GOT3 (cell line): ENCODE measurements at places on chromosomes 3 and 15.

- no peak for DNase-seq
These were observed 158.8 kb downstream of the SSR3 start for GRCh38 chr3:156395961-156396710.

GRCh38 chr15:69298697-69299441 is at the start of gene PAQR5:
Gene PAQR5, plus strand, starts transcription at chr15:69298912. Its CDS starts 61,169 bp downstream, at chr15:69360081.
- DNase-seq, result no peak

DNA sequence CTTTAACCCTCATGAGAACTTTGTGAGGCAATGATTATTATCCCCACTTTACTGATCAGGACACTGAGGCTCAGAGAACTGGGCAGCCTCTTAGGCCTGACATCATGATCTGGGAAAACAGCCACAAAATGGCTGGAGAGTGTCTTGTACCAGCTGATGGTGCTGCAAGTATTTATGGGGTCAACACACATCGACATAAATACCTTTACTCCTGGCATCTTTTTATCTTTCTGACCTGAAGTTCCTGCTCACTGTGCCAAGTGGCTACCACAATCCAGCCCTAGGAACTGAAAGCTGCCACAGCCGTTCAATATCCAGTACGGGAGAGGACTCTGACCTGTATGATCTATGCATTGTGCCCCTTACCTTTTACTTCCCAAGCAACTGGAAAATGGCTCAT is 29.2 kb upstream of the MUC13 start:
- no peak for DNase-seq

- no peak for DNase-seq
These were observed 13.1 kb downstream of the EXOSC7 start for GRCh38 chr3:44989141-44989540.

- DNase-seq, result no peak
These were observed 1.5 kb upstream of the GPX1 start for GRCh38 chr3:49359623-49360022.

DNA sequence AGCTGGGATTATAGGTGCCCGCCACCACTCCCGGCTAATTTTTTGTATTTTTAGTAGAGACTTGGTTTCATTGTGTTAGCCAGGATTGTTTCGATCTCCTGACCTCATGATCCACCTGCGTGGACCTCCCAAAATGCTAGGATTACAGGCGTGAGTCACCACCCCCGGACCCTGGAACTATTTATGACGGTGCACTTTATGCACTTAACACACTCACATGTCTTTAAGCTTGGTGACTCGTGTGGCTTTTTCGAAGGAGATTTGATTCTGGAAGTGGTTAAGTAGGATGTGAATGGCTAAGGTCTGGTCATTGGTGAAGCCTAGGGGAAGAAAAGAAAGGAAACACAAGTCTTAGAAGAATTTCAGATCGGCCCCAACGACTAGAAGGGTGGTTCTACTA is 20.3 kb downstream of the BBS4 start:
- DNase-seq, result no peak

DNA sequence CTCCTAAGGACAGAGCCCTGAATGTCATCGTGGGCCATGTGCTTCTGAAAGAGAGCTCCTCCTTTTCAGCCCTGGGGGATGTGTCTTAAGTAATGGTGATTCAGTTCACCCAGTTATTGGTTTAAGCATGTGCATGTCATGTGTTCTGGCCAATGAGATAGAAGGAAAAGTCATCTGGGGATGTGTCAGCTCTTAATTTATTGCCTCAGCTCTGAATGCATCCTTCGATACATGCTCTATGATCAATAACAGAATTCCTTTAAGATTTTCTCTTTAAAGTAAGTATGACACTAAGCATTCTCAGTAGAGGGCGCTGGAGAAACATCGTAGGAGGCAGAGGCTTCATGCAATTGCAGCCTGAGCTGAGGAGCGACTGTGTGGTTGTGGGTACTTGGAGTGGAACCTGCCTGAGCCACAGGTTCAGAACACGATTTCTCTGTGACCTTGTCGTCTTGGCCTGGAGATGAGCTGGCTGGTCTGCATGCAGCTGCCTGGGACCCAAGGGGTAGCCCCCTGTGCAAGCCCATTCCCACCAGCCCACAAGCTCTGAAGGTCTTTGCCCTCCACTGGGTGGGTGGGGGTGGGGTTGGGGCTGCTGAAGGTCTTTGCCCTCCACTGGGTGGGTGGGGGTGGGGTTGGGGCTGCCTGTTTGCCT is 69.5 kb downstream of the C3orf38 start:
- DNase-seq, result no peak

DNA sequence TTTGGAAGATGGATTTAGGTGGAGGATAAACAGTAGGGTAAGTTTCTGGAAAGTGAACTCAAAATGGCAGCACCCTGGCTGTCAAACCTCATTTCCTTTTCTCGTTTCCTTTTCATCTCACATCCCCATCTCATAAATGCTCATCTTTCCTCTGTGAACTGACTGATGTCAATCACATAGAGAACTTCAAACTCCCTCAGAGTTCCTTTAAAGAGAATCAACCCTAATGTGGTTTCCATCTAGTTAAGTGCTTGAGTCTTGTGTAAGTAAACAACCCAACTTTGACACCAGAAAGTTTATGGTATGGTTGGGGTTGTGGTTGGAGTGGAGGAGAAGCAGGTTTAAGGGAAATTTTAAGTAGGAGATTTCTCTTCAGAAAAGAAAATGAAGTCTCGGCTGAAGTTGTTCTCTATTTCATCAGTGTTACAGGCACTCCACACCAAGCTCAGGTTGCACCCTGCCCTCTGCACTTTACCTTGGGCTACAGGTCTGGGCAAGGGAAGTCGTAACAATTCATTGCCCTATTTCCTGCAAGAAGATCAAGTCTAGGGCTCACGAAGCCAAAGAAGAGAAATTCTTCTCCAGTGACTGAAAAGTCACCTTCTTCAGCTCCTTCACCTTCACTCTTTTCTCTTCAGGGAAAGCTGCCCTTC is 34.4 kb upstream of the TNIK start:
- DNase-seq, result no peak

- no peak for DNase-seq
These were observed 386.8 kb downstream of the TBC1D5 start for GRCh38 chr3:17355591-17355990.

DNA sequence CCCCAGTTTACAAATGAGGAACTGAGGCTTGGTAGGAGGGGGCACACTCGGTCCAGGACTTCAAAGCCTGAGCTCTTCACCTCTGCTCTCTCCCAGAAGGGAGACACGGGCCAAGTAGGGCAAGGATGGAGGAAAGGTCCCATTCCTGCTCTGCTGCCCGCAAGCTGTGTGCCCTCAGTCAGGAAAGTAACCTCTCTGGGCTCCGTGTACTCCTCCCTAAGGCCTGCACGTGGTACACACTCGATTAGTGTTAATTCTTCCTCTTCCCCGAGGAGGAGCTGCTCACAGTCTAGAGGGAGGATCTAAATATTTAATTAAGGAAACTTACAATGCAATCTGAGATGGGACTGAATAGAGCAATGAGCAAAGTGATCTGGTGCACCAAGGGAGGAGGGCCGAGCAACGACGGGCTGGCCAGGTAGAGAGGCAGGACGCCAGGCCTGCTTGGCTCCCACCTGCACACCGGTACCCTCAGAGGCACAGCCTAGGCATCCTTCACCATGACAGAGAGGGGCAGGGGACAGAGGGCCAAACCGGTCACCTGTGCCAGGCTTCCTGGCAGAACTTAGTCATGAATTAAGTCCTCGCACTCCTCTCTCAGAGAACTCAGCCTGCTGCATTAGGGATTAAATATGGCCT is 47.2 kb upstream of the IQSEC1 start:
- no peak for DNase-seq

DNA sequence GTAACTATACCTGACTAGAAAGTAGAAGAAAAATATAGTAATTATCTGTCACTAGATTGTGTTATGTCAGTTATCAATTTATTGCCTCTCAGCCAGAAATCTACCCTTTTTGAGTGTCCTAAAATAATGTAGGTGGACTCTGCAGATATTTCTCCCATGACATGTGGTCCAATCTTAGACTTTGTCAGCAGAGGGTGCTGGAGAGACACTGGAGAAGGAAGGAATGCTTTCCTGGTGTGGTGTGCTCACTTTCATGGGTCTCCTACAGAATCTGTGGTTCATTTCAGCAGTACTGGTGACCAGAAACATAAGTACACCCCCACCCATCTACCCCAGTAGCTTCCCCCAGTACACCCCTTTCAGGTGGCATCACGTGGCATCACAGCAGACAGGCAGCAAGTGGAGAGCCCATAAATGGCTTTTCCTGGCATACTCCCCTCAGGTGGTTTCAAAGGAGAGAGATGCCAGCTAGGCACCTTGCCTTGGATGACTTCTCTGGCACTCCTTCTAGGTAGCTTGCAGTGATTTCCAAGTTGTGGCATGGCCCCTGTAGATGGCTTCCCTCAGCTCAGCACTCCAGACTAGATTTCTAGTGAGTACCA is 114.7 kb downstream of the GADL1 start:
- no peak for DNase-seq

DNA sequence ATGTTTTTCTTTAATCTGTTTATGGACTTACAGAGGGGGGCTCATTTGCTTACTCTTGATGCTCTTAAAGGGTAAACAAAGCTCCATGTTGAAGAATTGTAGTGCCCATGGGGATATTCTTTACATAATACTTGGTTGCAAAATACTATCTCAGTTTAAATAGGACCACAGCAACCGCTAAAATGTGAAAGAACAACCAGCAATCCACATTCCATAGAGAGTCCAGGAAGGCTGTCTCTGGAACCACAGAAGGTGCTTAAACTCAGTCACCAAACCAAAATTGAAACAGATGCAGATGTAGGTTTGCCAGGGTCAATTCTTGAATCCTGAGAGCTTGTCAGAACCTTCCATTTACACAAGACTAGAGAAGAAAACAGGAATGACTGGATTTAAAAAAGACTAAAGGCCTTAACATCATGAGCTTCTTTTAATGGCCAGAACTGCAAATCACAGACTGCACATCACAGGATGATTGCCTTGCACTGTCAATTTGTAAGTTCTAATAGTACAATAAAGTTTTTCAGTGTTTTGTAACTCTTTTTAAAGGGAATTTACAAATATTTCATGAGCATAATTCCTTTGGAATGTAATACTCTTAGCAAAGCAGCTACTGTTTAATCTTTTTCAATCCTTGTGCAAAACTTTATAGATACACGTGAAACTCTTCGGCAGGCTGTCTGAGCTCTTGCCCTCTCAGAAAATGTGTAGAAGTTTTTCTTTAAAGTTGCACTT is 661.6 kb downstream of the SI start:
- no peak for DNase-seq

GRCh38 chr3:58792921-58793451 is 126.4 kb upstream of the FAM3D start:
- DNase-seq, result no peak

- DNase-seq, result no peak
These were observed 1115.1 kb upstream of the CADM2 start for GRCh38 chr3:83843716-83844115.

DNA sequence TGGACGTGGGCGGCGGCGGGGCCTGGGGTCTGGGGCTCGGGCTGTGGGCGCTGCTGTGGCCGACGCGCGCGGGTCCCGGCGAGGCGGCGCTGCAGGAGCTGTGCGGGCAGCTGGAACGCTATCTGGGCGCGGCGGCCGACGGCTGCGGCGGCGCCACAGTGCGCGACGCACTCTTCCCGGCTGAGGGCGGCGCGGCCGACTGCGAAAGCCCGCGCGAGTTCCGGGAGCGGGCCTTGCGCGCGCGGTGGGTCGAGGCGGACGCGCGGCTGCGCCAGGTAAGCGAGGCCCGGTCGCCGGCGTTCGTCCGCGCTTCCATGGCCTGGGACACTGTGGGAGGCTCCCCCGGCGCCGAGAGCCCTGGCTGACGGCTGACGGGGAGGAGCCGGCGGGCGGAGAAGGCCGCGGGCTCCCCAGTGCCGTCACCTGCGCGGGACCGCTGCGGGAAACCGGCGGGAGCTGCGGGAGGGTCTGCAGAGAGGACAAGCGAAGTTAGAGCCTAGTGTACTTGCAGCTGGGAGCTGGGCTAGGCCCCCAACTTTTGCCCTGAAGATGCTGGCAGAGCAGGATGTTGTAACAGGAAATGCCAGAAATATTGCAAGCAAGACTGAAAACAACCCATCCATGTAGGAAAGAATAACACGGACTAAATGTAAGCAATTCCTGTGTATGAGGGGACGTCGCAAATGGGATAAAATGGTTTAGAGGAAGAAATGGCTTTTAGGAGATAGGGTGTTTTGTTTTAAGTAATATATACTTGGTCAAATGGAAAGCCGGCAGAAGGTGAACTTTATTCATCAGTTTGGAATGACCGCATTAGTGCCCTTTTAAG is 847 bp downstream of the WHAMM start:
- no peak for DNase-seq

DNA sequence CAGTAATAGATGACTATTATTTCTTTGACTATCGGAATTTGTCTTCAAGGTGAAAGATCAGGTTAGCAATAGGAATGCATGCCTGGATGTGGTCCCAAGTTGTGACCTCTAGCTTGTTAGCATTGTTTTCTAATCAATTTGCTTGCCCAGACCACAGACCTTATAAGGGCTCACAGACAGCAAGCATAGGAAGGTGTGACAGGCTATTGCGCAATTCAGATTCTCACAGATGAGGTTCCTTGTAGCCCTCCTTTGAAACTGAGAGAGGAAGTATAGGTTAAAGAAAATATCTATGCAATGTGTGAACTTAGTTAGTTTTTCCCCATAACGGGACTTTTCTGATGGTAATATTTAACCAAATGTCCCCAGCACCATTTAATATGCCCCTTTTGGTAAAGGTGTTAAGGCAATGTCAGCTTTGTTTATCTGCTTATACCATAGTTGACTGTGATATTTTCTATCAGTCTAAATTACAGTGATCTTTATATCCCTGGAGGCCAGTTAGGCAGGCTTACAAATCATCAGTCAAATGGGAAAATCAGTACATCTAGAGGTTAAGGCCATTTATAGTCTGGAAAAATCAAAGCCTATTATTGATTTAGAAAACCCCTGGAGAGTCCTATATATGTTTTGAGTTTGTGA is 168.1 kb upstream of the MBNL1 start:
- DNase-seq, result no peak

DNA sequence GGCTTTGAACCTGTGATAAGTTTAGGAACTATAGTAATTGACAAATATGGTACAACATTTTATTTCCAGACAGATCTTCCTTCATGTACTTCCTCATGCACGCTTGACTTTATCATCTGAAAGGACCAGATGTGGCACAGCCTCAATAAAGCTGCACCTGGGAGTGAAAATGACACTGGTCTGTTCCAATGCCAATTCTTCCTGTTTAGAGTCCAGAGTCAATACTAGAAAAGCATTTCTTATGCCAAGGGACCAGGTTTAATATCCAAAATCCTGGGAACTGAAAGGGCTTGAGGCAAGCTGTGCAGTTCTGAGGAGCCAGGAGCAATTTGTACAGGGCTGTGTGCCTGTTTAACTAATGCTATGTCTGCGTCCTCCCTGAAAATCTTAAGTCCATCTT is 15.3 kb downstream of the DPH6 start:
- no peak for DNase-seq

- DNase-seq, result no peak
These were observed 418.2 kb upstream of the NR2F2 start for GRCh38 chr15:95912280-95912625.

DNA sequence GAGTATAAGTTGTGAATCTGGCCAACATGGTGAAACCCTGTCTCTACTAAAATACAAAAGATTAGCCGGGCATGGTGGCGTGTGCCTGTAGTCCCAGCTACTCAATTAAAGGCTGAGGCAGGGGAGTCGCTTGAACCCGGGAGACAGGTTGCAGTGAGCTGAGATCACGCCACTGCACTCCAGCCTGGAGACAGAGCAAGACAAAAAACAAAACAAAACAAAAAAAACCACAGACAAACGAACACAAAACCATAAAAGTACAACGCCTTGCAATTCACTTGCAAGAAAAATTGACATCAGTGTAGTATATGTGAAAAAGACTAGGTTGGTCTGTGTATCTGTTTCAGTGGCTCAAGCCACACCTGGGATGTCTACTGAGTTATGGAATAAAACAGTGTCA is 29.9 kb upstream of the CCDC80 start:
- no peak for DNase-seq
